OCI-M1 (cell line): ENCODE measurements at places on chromosomes 7 and 10.

DNA sequence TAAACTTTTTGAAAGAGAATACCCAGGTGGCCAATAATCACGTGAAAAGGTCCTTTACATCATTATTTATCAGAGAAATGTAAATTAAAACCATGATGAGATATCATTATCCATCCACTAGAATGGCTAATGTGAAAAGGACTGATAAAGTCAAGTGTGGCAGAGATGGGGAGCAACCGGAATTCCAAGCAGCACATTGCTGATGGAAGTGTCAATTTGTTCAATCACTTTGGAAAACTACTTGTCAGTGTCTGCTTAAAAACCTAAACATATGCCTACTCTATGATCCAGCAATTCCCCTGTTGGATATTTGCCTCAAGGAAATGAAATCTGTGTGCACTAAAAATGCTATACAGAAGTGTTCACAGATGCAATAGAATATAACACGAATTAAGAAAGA lies 465.6 kb downstream of the PLXNA4 start:
- DNase-seq, result no peak

DNA sequence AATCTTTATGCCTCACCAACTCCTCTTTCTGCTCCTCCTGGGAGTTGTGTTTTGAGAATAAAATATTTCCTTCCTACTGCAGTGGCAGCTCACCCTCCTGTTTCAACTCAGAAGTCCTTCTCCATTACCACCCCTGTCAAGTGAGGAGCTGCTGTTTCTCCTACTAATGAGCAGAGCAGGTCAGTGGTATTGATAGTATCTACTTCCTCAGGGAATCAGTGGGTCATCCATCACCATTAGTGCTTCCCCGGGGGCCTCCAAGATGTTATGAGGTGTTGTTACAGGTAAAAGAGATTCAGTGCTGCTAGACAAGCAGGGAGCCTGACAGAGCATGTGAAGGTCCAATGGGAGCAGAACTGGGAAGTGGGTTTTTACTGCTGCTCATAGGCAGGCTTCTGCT lies 795.2 kb downstream of the REEP3 start:
- no peak for DNase-seq

DNA sequence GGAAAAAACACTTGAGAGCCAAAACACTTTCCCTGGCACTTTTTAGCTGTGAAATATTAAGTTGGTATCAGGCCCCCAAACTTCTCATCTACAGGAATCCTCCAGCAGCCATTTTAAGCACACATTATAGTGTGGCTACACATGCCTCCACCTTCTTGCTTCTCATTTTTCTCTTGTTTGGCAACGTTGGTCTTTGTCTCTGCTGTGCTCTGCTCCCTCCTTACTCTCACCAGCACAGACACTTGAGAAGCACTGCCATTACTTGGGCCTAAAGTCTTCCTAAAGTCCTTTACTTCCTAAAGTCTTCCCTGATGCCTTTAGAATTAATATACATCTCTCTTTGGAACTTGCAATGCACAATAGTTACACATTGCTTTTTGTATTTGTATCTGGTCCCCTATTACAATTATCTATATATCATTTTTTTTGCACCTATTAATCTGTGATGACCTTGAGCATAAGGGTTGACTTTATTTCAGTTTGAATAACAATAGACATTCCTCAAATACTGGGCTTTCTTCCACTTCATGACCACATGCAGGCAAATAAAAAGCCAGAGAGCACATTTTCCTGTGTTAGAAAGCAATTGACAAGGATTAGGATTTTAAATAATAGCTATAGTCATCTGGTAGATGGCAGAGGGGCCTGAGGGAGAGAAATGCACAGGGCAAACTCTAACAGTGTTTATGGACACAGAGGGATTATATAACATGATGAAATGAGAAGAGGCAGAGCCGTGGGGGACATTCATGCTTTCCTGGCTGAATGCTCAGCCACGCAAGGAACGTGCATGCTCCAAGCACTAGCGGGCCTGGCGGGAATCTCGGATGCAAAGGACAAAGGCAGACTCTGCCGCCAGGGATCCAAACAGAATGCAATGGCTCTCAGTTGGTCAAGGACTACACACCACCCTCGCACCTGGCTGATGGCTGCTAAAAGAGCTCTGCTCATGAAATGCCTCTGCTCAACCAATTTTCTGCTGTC lies 99.3 kb downstream of the CDC14C start:
- no peak for DNase-seq

GRCh38 chr7:41576166-41576565 lies 126.7 kb downstream of the INHBA start:
- DNase-seq, result no peak

- no peak for DNase-seq
Observed at GRCh38 chr7:82156168-82156567, 287.4 kb downstream of the CACNA2D1 start.

DNA sequence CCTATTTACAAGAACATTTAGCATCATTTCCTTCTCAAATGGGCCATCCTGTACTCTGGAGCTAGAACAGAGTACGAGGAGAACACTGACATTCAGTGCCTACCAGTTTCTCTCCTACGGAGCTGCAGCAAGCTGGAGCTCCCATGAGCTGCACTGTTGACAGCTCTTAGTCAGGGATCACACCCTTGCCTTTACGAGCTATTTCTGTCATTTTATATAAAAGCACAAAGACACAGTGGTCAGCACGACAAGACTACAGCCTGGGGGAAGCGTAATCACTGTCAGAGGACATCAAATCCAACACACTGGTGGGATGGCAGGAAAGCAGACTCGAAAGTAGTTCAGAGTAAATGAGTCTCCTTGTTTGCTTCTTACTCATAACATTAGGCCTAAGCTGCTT lies 2.7 kb downstream of the CDCA7L start:
- no peak for DNase-seq

- DNase-seq, result no peak
Observed at GRCh38 chr7:22864855-22865601, 42.4 kb upstream of the TOMM7 start.

- peak; percentile 66 for DNase-seq
Observed at GRCh38 chr7:116024826-116025809, 5.4 kb downstream of the TFEC start.

GRCh38 chr10:96082748-96083147 lies 39.4 kb downstream of the CCNJ start:
- DNase-seq, result no peak

DNA sequence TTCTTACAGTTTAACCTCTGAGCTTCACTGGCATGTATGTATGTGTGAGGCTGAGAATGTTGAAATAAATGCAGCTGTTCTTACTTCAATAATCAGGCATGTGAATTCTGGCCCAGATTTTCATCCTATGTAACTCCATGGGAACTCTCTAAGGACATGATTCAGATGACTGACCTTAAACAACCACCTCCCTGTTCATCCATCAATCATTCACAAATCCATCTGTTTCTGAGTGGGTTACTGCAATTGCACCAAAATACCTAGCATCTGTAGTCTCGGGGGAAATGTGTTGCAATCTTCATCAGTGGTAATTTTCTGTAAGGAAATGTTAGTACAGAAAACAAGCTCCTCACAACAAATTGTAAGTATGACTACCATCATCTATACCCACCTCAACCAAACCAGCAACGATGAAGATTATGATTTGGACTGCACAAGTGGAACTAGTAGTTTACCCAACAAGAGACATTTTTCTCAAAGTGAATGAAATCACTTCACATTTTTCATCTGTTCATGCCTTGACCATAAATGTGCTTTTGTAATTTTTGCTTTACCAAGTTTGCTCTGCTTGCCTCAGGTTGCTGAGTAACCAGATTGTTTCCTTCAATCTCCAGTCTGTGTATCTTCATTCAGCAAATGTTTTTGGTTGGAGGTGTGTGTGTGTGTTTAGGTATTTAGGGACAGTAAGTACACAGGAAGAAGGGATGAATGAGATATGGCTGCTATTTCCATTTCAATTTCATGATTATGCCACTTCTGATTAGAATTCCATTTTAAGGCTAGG lies 65.7 kb upstream of the FZD8 start:
- no peak for DNase-seq

GRCh38 chr10:96673318-96674099 lies 46.8 kb downstream of the PIK3AP1 start:
- DNase-seq, result peak; percentile 88

- no peak for DNase-seq
Observed at GRCh38 chr10:5103481-5103880, 9.3 kb downstream of the AKR1C3 start.

DNA sequence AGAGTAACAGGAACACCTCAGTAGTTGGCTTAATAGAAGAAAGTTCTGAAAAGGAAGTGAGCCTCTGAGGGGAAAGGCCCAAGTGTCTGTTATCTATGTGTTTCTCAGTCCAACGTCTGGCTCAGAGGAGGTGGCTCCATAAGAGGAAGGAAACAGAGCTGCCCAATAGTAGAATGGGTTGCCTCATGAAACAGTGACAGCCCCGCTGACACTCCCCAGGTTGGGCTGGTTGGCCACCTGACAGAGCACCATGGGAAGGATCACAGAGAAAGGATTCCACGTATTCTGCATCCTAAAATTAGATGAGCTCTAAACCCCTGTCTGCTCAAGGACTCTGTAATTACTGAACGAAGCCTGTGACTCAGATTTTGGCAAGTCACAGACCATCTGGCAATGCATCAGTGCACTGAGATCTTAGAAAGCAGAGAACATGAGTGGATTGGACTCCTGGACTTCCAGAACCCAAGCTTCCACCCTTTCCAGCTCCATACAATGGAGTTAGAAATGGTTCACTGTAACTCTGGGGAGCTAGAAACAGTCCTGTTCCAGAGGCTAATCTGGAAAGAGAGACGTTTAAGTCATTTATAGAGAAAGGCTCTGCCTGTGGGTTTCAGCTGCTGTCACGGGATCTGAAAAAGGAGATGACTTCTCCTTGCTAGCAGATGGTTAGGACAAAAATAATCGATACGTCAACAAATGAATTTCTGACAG lies 2.9 kb downstream of the PKD2L1 start:
- peak; percentile 91 for DNase-seq

- no peak for DNase-seq
Observed at GRCh38 chr10:110433740-110434139, 64.0 kb upstream of the DUSP5 start.

- no peak for DNase-seq
Observed at GRCh38 chr10:119801998-119802538, 70.6 kb downstream of the MCMBP start.

DNA sequence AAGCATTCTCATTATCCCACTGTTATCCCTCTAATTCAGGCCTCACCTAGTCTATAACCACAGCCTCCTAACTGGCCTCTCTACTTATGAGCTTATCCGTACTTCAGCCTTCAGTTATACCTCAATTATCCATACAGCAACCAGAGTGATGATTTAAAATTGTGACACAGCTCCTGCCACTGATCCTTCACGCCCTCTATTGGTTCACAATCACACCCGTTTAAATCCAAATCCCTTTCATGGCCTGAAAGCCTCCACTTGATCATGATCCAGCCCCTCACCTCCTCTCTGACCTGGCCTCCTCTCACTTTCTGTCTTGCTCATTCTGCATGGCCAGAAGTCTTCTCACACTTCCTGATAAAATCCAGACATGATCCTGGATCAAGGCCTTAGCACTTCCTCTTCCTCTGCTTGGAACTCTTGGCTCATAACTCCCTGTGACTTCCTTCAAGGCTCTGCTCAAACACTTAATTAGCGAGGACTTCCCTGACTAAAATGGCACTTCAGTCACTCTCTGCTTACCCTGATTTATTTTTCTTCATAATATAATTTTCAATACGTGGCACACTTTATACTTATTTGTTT lies 19.0 kb upstream of the TMEM26 start:
- peak; percentile 17 for DNase-seq

DNA sequence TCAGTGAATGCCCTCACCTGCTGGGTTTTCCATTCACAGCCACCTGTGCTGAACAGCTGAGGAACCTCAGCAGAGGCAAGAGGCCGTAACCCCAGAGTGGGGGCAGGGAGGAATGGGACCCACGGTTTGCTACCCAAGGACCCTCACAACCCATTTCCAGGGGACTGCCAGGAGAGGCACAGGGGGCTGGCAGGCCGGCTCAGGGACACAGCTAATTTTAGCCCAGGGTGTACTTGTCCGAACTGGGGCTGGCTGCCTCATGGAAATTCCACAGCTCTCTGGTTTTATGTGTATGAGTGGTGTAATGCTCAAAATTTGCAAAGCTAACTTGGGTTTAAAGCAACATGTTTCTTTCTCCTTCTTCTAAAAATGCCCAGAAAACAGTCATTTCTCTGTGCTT lies 42.2 kb downstream of the MINDY4 start:
- no peak for DNase-seq

GRCh38 chr7:114986190-114987180 lies 64.6 kb downstream of the MDFIC start:
- no peak for DNase-seq

DNA sequence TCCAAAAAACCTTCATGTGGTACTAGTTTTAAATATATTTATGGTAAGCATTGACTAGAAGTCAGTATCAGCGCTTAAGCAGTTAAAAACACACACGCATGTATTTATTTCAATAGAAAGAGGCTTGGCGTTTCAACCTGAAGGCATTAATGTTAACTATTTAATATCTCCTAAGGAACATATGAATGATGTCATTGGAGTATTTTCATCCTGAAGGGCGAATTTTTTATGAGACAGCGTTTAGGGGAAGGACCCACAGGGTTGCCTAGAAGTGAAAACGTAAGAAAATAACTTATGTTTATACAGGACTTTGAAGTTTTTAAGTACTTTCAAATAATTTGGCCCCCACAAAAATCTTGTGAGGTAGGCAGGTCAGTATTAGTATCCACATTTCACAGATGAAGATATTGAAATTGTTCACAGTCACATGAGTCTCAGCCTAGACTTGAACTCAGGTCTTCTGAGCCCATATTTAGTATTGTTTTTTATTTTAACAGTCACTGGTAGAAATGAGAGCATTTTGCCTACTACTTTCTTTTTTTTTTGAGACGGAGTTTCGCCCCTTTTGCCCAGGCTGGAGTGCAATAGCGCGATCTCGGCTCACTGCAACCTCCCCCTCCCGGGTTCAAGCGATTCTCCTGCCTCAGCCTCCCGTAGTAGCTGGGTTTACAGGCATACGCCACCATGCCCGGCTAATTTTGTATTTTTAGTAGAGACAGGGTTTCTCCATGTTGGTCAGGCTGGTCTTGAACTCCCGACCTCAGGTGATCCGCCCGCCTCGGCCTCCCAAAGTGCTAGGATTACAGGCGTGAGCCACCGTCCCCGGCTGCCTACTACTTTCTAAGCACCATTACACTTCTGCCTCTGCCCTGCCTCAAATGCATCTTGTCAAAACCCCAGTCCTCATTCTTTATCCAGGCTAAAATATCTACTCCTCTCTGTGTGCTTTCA lies 1.8 kb downstream of the SLK start:
- DNase-seq, result peak; percentile 59

GRCh38 chr7:51452694-51453093 lies 136.1 kb upstream of the COBL start:
- no peak for DNase-seq

GRCh38 chr10:132142396-132143161 lies 44.2 kb upstream of the DPYSL4 start:
- DNase-seq, result peak; percentile 57

DNA sequence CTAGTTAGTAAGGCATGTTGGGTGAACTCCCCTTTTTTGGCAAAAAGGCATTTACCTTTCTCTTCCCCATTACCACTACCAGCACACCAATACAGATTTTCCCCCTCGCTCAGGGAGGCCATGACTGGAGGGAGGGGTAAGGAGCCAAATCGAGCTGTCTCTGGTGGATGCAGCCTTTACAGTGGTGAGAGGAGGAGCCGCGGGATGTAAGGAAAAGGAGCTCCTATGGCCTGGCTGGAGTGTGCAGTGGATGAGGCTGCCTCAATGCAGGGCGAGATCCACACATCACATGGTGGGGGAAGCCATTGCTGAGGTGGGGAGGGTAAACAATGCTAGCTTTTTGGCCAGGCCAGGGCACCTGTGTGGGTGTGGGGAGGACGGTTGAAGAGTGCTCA lies 416.2 kb downstream of the EXOC4 start:
- DNase-seq, result no peak
